Lower leg skin (tissue), 4 donors: ENCODE measurements at places on chromosomes 12 and 14. TPM values are rescaled to one million over a fixed set of nuclear protein-coding genes. Genes with fewer than 3 reads are reported as not detected.

The SMIM10L1 gene
- total RNA-seq, result 1.9 TPM

The OVCH1 gene
- not detected for total RNA-seq

DNA sequence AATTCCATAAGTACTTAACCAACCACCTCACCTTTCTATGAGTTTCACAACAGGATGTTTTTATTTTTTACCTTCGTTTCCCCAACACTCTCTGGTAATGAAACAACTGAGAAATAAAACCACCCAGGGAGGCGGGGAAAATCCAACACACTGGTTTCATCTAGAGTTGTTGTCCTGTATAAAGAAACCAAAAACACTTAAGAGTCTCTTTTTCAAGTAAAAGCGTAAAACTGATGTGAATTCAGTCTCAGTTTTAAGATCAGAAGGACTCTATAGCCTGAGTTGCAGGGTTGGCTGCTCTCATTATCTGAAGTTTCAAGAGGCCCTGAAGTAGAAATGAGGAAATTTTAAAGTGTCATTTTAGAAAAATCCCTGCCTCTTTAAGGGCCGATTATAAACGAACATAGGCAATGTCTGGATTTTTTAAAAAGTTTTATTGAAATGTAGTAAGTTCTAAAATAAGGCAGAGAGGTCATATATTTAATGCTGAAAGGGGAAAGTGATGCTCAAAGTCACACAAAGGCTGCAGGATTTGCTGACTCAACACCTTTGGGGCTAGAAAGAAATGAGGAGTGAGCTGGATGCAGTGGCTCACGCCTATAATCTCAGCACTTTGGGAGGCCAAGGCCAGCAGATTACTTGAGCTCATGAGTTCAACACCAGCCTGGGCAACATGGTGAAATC lies 27.2 kb downstream of the HIGD1C start:
- no peak for DNase-seq

- no peak for DNase-seq
Measured at GRCh38 chr14:101554991-101555668, 6.2 kb upstream of the DIO3 start.

- DNase-seq, result no peak
Measured at GRCh38 chr14:26444822-26445221, 153.0 kb downstream of the NOVA1 start.

GRCh38 chr12:94263011-94263811 lies 114.8 kb downstream of the PLXNC1 start:
- no peak for DNase-seq

GRCh38 chr12:110379197-110379596 lies 24.3 kb downstream of the ANAPC7 start:
- no peak for DNase-seq

DNA sequence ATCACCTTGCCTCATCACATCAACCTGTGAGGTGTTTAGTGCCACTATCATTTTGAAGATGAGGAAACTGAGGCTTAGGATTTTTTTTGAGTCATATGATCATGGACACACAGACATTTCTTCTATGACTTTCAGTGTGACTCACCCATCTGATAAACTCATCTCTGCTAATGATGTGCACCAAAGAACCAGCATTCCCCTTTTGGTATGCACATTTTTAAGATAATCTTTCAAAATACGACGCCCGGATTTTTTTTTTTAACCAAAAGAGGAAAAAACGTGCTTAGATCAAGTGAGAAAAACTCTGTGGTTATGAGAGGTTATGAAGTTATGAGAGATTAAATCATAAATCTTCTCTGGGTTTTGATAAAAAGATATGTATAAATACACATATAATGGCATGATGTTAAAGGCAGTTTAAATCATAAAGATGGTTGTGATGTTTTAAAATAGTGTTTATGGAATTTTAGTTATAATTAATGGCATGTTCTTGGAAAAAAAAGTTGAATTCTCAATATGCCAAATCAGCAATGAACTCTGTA lies 948.1 kb downstream of the TMTC2 start:
- DNase-seq, result no peak

DNA sequence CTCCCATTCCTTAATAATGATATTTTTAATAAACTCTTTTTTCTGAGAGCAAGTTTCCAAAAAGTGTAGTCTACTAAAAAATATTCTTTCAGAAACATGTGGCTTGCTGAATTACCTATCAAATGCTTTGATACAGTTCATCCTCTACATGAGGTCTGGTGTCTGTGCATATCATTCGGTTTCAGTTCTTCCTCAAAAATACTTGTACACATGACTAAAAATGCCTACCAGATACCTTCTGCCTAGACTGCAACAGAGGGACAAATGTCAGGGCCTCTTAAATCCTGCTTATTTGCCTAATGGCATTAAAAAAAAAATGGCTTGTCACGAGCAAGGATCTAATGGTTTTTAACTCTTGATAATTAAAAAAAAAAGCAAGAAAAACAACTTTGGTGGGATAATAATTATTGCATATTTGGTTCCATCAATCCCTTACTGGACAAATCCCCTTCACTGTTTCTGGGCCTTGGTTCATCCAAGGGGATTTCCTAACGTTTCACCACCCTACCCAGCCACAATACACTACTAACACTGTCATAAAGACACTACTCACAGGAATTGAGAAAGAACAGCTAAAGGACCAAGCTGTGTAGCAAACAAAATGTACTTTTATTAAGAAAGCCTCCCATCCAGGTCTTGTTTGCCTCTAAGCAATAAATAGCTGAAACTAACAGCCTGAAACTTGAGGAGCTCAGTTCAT lies 45.7 kb downstream of the PARP11 start:
- no peak for DNase-seq

The TAS2R7 gene
- not detected for total RNA-seq

- DNase-seq, result no peak
Measured at GRCh38 chr12:105228494-105228893, 7.5 kb downstream of the APPL2 start.

GRCh38 chr12:53170215-53170614 lies 10.3 kb upstream of the ZNF740 start:
- DNase-seq, result no peak

- no peak for DNase-seq
Measured at GRCh38 chr14:24038686-24039085, 13.1 kb upstream of the CARMIL3 start.

The MYF5 gene
- not detected for total RNA-seq

GRCh38 chr14:55582746-55583145 lies 2.7 kb downstream of the KTN1 start:
- DNase-seq, result no peak

- DNase-seq, result no peak
Measured at GRCh38 chr12:85280984-85281630, 1.1 kb downstream of the ALX1 start.

DNA sequence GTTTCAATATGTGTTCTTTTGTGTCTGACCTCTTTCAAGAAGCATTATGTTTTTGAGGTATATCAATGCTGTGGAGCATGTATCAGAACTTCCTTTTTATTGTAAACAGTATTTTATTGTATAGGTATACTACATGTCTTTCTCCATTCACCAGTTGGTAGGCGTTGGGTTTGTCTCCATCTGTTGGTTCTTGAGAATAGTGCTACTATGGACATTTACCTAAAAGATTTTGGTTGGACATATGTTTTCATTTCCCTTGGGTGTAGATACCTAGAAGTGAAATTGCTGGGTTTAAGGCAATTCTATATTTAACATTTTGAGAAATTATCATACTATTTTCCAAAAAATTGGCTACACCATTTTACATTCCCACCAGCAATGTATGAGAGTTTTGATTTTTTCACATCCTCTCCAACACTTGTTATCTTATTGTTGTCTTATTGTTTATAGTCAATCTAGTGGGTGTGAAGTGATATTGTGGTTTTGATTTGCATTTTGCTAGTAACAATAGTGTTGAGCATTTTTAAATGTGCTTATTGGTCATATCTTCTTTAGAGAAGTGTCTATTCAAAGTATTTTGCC lies 409.2 kb downstream of the IPO8 start:
- DNase-seq, result no peak

DNA sequence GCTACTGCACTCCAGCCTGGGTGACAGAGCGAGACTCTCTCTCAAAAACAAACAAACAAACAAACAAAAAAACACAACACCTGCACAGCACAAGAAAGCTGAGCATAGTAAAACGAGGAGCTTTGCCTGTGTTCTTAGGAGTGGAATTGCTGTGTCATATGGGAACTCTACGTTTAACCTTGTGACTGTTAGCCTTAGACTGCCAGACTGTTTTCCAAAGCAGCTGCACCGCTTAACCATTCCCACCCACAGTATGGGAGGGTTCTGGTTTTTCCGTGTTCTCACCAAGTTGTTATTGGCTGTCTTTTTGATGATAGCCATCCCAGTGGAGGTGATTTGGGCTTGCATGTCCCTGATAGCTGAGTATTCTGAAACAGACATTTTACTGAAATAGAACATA lies 9.2 kb downstream of the WNT5B start:
- no peak for DNase-seq

GRCh38 chr12:52383331-52383730 lies 2.1 kb downstream of the KRT84 start:
- no peak for DNase-seq

GRCh38 chr12:127558361-127558760 lies 708.6 kb upstream of the TMEM132C start:
- DNase-seq, result no peak

DNA sequence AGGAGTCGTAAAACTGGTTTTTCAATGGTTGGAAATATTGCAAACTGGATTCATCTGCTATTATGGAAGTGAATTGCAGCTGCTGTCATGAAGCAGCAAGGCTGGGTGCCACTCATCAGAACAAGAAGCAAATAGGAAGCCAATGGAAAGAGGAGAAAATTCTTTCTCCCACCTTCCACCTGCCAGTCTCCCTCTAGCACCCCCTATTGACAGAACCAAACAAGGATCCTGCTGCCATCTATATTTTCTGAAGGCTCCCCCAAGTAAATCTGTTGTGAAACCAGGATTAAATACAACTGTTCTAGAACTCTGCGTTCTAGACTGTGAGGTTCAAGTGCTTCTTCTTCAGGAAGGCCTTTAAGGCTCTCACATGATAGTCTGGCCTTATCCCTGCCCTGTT lies 286.6 kb downstream of the AACS start:
- DNase-seq, result no peak

GRCh38 chr12:59147791-59148190 lies 227.5 kb upstream of the LRIG3 start:
- DNase-seq, result no peak

DNA sequence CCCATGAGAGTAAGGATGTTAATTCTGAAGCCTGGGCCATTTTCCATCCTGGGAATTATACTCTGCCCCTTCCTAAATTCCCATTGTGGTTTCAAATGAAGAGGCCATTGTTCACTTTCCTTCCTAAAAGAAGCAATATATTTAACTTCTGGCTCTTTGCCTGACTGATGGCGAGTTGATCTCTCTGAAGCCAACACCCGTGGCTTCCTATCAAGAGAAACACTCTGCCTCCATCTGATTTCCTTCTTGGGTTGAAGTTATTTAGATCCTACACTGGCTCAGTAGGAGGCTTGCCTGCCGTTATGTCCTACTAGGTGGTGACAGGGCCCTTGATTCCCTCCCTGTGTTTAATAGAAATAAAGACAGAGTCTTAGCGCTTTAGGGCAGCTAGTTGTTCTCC lies 97.4 kb downstream of the PRKCH start:
- no peak for DNase-seq
